IMR-90 (cell line): ENCODE measurements at places on chromosomes 4 and X. TPM values are rescaled to one million over a fixed set of nuclear protein-coding genes. Genes with fewer than 3 reads are reported as not detected.

GRCh38 chr4:6527259-6527658 lies 47.7 kb upstream of the MAN2B2 start:
- no peak for DNase-seq

- no peak for DNase-seq
Observed at GRCh38 chr4:101981756-101982155, 191.2 kb downstream of the BANK1 start.

DNA sequence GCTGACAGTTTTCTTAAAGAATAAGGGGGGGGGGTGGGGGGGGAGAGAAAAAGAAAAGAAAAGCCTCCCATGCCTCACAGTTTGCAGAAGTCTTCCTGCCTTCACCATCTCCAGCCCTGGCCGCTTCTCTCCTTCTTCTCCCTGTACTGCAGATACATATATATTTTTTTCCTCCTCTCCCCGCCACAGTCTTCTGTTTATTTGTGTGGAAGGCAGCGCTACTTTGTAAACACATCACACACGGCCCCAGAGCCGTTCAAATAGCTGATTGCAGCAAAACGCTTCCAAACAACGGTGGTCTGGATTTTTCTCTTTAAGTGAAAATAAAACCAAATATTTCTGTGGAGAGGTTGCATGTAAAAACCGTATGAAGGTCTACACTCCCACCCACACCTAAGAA lies 732 bp downstream of the NLGN4X start:
- no peak for DNase-seq

DNA sequence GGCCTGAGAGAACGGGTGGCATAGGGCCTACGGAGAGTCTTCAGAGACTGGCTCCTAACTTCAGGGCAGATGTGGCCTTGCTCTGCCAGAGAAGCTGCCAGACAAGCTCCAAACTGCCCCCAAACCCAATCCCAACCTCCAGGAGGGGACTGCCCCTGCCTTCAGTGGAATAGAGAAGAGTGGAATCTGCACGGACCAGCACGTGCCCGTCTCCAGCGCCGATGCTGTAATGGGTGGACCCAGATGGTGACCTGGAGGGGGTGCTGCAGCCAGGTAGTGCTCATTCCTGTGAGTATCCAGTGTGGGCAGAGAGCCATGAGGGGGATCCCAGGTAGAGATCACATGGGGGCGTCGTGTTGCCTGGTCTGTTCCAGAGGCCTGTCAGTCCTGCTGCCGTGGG lies 73.2 kb upstream of the NKX1-1 start:
- no peak for DNase-seq

GRCh38 chr4:169115897-169116254 lies 105.8 kb upstream of the CBR4 start:
- DNase-seq: peak; percentile 99

- DNase-seq: peak; percentile 21
Observed at GRCh38 chr4:38567457-38567856, 96.5 kb upstream of the KLF3 start.

- no peak for DNase-seq
Observed at GRCh38 chr4:151882072-151882803, 121.4 kb upstream of the GATB start.

DNA sequence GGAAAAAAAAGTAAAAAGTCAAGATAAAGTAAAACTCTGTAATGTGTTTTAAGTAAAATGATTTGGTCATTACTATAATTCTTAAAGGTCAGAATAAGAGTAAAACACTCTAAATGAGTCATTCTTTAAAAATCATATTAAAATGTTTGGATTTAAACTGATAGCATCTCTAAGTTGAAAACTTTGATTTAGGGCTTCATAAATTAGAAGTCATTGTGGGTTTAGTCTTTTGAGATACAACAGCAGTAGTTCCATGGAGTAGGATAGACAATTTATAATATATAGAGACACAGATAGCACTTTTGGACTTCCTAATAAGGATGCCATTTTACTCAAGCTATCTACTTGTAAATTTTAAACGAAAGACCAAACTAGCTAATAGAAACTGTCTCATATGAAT lies 77.1 kb upstream of the PABPC4L start:
- no peak for DNase-seq

GRCh38 chr4:89114100-89114499 lies 2.8 kb downstream of the TIGD2 start:
- no peak for DNase-seq

DNA sequence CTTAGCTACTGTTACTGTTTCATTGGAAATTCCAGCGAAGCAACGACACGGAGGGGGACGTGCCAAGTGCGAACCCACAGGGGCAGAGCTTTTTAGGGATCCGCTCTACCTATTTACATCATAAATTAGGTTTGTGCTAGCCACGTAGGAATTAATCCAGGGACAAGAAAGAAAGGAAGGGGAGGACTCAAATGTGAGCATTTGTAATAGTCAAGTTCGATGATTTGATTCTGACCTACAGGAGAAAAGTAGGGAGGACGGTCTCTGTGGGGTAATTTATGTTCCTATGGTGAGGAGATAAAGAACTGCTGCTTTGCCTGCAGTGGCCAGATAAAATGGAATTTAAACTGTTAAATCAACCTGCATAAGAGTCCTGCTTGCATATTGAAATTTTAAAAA lies 1.7 kb downstream of the INTS6L start:
- no peak for DNase-seq

GRCh38 chrX:47212381-47213293 lies 5.8 kb upstream of the CDK16 start:
- no peak for DNase-seq

DNA sequence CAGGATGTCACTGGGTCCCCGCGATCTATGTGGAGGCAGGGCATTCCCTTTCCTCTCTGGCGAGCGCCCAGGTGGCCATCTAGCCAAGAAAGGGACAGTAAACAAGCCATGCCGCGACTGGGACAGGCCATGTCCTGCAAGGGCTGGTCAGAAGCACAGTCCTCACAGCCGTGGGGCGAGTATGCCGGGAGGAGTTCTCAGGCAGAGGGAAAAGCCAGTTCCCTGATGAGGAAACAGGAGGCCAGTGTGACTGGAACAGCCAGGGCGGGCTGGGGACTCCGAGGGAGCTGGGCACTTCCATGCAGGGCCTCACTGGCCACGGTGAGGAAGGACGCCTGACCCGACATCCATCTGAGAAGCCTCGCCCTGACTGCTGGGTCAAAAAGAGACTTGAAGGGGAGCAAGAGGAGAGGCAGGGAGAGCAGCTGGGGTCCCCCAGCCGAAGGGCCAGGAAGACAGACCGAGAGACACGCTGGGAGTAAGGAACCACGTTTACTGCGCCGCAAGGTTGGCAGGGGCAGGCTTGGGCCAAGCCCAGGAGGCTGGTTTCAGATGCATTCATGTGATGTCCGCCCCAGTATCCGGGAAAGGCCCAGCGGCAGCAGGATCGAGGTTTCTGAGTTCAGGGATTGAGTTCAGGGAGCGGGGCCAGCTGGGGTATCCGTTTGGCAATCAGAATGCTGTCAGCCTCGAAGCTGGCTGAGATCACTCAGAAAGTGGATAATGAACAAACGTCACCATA lies 15.0 kb downstream of the CFAP99 start:
- DNase-seq: no peak

DNA sequence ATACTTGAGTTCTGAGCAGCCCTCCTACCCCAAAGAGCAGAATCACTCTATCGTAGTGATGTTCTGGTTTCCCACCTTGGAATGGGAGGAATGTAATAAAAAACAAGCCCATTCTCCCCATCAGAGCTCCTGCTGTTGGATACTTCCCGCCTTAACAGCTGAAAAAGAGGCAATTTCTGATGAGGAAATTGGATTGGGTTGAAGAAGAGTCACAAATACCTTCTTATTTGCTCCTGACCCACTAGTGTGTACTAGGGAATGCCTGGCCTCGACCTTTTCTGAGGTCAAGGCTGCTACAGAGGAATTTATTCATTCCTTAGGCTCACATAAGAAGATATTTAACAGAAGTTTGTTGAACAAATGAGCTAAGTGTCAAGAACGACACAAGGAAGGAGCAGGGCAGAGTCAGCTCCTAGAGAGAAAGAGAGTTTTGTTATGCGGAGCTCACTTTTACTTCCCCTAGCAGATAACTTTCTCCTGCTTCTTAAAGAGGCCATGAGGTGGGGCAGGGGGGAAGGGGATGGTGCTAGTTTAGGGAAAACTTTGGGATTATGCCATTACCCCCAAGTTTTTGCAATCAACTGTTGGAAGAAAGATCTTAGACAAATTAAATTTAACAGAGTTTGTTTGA lies 273.8 kb upstream of the CLNK start:
- no peak for DNase-seq

DNA sequence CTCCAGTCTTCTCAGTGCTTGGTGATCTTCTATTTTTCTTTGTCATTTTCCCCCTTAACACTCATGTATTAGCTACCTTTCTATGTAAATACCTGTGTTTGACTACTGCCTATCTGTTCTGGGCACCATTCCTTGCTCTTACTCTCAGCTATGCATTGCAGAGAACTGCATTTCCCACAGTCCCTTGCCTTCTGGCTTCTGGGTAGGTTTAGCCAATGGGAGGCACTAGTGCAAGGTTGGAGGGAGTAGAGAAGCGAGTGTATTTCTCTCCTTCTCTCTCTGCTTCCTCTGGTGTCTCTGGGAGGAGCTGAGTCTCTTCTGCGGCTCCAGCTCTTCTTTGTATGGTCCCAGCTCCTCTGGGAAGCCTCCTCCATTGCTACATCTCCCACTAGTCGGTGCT lies 50.5 kb downstream of the CWH43 start:
- DNase-seq: no peak

GRCh38 chr4:127284236-127284635 lies 348.5 kb upstream of the INTU start:
- DNase-seq: no peak

- DNase-seq: no peak
Observed at GRCh38 chr4:165006456-165006855, 25.3 kb upstream of the TRIM60 start.

DNA sequence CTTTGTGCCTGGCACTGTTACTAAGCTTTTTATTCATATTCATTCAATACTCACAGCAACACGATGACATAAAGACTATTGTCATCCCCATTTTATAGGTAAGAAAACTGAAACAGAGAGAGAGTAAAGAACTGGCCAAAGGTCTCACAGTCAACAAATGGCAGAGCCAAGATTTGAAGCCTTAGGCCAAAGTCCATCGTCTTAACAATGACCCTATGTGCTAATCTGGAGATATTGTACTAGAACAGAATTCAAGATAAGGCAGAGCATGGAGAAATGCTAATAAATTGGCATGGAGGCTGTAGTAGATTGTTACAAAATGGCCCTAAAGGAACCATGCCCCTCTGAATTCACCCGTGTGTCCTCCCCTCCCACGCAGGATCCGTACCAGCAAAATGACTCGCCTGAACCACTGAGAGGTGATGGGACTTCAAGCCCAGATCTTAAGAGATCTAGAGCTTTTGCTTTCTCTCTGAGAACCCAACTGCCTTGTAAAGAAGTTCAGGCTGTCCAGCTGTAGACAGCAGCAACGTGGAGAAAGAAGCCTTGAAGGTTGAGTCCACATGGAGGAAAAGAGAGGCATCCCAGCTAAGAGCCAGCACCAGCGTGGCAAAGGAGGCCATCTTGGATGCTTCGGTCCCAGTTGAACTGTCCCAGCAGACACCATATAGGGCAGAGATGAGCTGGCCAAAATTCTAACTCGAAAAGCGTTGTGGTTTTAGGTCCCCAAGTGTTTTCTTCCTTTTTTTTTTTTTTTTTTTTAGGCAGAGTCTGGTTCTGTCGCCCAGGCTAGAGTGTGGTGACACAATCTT lies 52.8 kb upstream of the RBM47 start:
- no peak for DNase-seq

GRCh38 chr4:152972821-152973628 lies 36.9 kb downstream of the FHDC1 start:
- peak; percentile 92 for DNase-seq

DNA sequence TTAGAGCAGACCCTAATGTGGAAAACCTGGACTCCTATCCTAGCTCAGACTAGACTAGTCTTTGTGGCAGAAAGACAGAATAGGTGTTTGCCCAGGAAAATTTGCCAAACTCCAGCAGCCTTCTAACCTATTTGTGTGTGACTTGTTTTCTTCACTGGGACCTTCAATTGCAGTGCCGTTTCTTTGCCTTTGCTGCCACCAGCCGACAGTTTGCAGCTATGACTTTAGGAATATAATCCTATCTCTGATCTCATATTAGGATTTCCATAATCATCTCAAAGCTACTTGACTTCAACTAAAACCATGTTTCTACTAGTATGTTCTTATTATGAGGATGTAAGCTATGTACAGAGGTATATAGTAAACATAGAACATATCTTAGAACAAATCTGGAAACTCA lies 60.2 kb upstream of the PGAM4 start:
- DNase-seq: peak; percentile 33

GRCh38 chrX:149629730-149630387 lies 1.7 kb downstream of the TMEM185A start:
- DNase-seq: no peak

DNA sequence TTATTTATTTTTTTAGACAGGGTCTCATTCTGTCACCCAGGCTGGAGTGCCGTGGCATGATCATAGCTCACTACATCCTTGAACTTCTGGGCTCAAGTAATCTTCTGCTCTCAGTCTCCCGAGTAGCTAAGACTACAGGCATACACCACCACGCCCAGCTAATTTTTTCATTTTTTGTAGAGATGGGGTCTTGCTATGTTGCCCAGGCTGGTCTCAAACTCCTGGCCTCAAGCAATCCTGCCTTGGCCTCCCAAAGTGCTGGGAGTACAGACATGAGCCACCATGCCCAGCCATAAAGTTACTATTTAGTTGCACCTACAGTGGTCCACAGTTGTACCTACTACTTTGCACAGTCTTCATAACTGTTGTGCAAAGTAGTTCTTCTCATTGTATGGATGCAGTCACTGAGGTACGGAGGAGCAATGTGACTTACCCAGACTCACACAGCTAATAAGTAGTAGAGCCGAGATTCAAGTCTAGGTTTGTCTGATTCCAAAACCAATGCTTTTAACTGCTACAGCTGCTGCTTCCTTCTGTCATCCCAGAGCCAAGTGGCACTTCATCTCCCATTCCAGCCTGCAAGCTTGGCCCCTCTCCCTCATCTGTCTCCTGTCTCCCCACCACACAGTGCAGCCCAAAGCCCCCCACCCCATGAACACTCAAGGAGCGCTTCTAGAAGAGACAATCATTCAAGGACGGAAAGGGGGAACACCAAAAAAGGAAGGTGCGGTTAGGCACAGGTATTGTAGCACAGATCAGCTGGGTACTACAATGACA lies 24.0 kb upstream of the IQSEC2 start:
- DNase-seq: no peak

- peak; percentile 61 for DNase-seq
Observed at GRCh38 chr4:74932832-74933561, at the start of gene PARM1. Gene PARM1 (plus strand): TSS chr4:74933116. CDS start chr4:74933328, 212 bp downstream.

The DLG3 gene
- 11.0 and 14.2 TPM in 2 replicates for polyA plus RNA-seq

The CRMP1 gene
- polyA plus RNA-seq: 6.8 and 7.4 TPM in 2 replicates

The CPZ gene
- 8.2 and 10.3 TPM in 2 replicates for polyA plus RNA-seq

The GAGE12E gene
- polyA plus RNA-seq: not detected in 2 replicates

The SASH3 gene
- not detected in 2 replicates for polyA plus RNA-seq

The SCRG1 gene
- 0.22 and 0.23 TPM in 2 replicates for polyA plus RNA-seq

The EVC gene
- polyA plus RNA-seq: 18.8 and 18.9 TPM in 2 replicates

The F9 gene
- not detected in 2 replicates for polyA plus RNA-seq

The SMARCA1 gene
- polyA plus RNA-seq: 24.5 and 32.8 TPM in 2 replicates

The HGFAC gene
- polyA plus RNA-seq: 0.05 and 0.23 TPM in 2 replicates

The FGF5 gene
- polyA plus RNA-seq: 42.1 and 77.7 TPM in 2 replicates

The ZDHHC9 gene
- 25.9 and 28.4 TPM in 2 replicates for polyA plus RNA-seq
